ENCODE measurements at places on chromosomes 12 and 14.

GRCh38 chr14:72305561-72305960 lies 373.3 kb downstream of the RGS6 start:
- DNase-seq: no peak

DNA sequence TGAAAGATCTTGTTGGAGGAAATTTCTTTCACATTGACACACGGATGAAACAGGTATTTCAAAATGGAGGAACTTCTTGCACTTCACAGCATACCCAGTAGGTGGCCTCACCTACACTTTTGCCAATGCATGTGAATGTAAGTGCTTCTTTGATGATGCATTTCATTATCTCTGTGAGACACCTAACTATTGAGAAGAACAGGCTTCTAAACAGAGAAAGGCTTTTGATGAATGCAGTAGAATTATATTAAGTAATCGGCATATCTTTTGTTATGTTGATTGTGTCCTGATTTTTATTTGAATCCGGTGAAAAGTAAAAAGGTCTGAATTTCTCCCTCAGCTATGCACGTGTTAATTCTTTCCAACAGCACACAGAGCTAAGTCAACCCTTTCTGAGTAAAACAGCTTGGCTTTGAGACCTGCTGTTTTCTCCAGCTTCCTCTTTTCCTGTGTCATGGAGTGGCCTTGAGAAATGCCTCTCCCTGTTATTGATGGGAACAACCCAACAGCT lies 399.0 kb downstream of the NAV3 start:
- no peak for DNase-seq

GRCh38 chr14:65359503-65359902 lies 53.0 kb upstream of the FUT8 start:
- no peak for DNase-seq

DNA sequence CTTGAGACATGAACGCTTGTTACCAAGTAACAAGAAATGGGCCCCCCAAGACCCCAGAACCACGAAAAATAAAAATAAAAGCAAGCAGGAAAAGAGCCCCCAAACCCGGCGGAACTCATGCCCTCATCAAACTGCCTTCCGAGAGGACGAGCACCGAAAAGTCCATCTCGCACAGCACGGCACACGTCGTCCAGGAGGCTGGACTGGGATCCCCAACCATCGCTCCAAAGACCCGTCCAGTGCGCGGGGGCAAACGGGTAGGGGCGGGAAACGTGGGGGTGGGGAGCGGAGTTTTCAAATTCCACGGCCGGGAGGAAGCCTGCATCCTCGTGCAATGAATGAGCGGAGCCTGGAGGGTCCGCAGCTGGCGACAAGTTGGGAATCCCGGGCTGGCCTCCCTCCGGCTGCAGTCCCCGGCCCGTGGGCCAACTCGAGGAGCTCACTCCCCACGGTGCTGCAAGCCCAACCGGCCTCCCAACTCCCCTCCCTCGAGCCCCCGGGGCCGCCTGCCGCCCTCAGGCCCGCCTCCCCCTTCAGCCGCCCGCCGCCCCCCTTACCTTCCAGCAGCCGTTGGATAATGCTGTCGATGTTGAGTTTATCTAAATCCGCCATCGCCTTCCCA lies 484 bp downstream of the PPP1CC start:
- DNase-seq: no peak

GRCh38 chr12:32139064-32139421 lies 32.4 kb downstream of the BICD1 start:
- no peak for DNase-seq

DNA sequence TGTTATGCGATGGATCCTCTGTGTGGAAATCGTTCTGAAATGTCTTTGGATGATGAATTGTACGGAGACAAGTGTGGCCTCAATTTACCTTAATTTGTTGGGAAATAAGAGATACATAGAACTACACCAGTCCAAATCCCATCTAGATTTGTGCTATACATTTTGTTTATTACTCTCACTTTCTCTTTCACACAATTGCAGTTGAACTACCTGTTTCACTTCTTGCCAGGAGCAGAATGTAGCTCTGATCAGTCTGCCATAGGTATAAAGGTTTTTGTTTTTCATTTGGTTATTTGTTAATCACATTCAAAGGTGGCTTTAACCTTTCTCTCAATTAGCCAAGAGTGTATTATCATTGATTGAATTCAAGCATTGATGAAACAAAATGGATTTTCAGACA lies 268.2 kb downstream of the SNAPC1 start:
- DNase-seq: no peak

DNA sequence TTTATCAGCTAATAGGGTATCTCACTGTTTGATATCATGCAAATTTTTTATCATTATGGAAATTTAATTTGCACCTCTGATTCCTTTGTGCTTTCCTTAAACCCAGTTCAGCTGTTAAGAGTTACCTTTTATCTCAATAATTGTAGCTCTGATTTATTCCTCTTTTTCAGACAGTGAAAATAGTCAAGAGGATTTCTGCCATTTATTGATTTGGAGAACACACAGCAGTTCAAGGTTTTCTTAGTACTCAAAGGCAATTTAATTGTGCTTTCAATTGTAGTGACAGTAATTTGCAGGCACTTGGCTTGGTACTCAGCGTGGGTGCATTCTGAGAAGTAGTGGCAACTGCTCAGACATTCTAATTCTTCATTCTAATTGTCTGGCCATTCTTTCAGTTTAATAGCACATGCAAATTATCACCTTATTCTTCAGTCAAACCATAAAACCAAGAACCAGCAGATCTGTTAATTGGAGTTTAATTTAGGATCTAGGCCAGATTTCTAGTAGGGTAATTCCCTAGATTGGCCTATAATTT lies 709.3 kb downstream of the RPS29 start:
- no peak for DNase-seq

GRCh38 chr12:2300168-2300567 lies 247.4 kb downstream of the CACNA1C start:
- DNase-seq: no peak

DNA sequence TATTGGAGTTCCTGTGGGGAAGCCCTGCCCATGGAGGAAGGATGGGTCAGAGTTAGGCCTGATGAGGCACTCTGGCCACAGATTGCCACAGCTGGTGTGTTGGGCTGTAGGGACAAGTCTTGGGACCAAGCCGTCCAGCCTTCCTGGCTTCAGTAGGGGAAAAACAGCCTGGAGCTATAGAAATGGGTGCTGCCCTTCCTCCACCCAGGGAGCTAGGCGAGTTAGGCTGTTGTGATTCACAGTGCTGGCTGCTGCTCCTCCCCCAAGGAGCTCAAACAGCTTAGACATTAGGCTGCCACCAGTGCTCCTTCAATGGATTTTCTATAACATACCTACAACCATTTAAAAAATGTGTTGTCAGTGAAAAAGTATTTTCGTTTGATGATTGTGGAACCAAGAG lies 274.3 kb downstream of the RPL10L start:
- DNase-seq: no peak

DNA sequence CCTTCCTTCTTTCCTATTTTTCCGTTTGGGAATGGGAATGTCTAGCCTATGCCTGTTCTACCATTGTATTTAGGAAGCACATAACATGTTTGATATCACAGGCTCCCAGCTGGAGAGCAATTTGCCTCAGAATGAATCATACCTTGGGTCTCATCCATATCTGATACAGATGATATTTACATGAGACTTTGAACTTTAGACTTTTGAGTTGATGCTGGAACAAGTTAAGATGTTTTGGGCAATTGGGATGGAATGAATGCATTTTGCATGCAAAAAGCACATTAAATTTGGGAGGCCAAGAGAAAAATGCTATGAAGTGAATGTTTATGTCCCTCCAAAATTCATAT lies 61.9 kb upstream of the BEGAIN start:
- DNase-seq: no peak

DNA sequence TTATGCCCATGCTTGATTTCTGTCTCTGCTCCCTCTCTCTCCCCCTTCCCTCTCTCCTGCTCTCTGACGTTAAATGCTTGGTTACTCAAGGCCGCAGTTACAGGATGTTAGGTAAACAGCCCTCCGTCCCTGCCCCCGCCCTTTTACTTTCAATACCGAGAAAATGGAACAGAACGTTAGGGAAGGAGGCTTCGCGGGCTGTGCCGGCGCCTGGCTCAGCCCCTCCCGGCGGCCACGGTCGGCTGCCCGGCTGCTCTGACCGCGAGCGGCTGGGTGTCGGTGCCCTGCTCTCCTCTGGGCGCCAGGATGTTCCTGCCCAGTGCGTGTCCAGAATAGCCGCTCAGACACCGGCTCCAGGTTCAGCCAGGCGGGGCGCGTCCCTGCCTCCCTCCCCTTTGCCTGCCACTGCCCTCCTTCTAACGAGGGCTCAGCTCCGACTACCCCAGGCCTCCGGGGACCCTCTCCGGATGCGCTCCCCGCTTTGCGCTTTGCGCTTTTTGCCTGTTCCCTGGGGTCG lies 166.1 kb downstream of the ADCK1 start:
- DNase-seq: no peak

GRCh38 chr12:94941440-94941862 lies 62.0 kb downstream of the NDUFA12 start:
- DNase-seq: no peak

DNA sequence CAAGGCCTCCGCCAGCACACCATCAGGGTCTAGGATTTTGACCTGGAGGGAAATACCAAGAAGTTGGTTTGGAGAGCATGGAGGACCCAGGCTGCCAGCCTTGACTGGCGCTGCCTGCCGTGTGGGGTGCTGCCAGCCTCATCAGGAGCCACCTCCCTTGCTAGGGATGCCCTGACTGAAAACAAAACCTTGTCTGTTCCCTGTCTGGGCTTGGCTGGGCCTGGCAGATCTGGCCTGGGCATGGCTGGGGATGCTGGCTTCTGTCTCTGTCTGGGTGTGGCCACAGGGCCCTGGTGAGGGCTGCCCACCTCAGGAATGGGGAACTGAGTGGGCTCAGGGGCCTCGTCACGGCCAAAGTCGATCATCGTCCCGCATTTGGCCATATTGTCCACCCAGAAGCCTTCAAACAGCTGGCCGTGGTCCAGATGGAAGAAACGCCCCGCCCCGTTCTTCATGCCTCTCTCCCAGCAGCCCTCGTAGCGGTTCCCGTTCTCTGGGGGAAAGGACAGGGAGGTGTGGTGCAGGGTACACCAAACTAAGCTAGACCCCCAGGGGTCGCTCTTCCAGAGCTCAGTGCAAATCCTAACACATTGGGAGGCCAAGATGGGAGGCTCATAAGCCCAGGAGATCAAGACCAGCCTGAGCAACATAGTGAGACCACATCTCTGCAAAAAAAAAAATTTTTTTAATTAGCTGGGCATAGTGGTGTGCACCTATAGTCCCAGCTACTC lies 16.5 kb downstream of the MORN3 start:
- no peak for DNase-seq

DNA sequence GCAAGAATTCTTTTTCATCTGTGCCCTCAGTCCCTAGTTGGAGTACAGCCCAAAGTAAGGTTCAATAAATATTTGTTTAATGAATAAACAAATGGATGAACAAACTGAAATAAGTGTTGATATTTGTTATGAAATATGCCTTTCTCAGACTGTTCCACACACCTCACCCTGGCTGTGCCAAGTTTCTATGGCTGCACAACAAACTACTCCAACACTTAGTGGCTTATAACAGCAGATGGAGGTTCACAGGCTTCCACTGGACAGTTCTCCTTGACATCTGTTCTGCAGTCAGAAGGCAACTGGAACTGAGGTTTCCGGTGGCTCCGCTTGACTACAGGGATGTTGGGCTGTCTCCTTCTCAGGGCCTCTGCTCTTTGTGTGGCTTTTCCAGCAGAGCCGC lies 197.1 kb downstream of the RGS6 start:
- no peak for DNase-seq

GRCh38 chr12:132484183-132484890 lies 5.6 kb upstream of the FBRSL1 start:
- DNase-seq: no peak

- DNase-seq: no peak
These were observed 68.0 kb downstream of the SPTB start for GRCh38 chr14:64811676-64812075.

DNA sequence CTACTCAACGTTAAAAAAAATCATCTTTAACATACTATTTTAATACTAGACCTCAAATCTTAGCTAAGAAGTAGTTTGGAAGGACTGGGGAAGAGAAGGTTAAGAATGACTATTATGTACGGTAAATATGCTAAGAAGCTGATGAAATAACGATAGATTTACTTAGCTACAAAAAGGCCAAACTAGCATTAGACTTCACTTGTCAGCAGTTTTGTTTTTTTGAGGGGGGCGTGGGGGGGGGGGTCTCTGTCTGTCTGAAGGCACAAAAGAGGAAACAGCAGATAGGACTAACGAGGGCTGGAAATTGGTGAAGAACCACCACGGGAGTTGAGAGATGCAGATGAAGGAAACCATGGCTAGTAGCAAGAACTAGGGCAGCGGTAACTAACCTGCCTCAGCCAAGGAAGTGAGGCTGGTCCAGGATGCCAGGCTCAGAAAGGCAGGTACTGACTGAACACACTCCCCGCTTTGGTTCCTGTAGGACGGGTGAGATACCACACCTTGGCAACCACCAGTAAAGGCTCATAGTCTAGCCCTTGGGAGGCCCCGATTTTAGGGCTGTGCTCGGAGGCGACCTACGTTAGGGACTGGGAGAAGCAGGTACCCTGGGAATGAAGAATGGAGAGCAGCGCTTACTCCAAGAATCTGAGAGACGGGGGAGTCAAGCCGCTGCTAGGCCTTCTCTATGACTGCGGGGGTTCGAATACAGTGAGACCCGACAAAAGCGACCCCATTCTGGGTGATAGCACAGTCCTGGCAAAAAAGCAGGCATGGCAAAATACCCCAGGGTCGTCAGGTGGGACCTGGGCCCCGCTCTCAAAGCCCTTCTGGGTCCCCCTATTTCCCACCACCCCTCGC lies 675 bp downstream of the NEDD8 start:
- no peak for DNase-seq

GRCh38 chr14:50974118-50974517 lies 29.8 kb upstream of the PYGL start:
- DNase-seq: no peak

GRCh38 chr12:47105914-47106674 lies 26.3 kb upstream of the AMIGO2 start:
- DNase-seq: no peak

GRCh38 chr14:73825551-73826188 lies 26.0 kb upstream of the PTGR2 start:
- DNase-seq: peak; percentile 39

- no peak for DNase-seq
These were observed 88.5 kb upstream of the METAP2 start for GRCh38 chr12:95385246-95386035.

DNA sequence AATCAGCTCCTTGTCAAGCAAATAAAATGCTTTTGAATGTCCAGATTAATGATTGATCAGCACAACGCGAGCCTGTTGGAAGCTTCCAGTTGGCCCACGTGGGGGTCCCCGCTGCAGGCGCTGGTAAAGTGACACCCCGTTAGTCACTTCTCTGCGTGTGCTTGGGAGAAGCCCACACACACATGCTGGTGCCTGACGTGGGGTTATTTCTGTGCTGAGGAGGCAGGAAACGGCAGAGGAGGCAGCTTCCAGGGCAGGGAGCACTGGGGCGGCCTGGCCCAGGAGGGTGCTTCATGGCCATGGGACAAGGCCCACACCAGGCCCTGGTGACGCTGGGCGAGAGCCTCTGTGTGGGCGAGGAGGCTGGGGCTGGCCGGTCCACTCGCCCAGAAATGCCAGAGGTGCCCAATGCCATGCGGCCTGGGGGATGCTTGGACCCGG lies 101.5 kb downstream of the KIF26A start:
- no peak for DNase-seq

GRCh38 chr14:99164712-99165111 lies 107.3 kb downstream of the BCL11B start:
- no peak for DNase-seq

- peak; percentile 31 for DNase-seq
These were observed 437 bp downstream of the ERO1A start for GRCh38 chr14:52694761-52695480.
